ENCODE measurements at places on chromosomes 11 and 22.
A peak's percentile ranks its signal among the peaks of the same experiment; 100 is the strongest.

- H3K4me1 ChIP-seq, result no peaks in the 10 kb centered on the region
- H3K27ac ChIP-seq, result no peak overlapping the region
- H3K36me3 ChIP-seq, result no peaks in the 10 kb centered on the region
- no peaks in the 10 kb centered on the region for H3K27me3 ChIP-seq
Measured at GRCh38 chr11:33412241-33412640, 155.1 kb downstream of the HIPK3 start.

- H3K36me3 ChIP-seq, result no peaks in the 10 kb centered on the region
- H3K4me1 ChIP-seq, result no peaks in the 10 kb centered on the region
- no peak overlapping the region for H3K27ac ChIP-seq
- H3K27me3 ChIP-seq, result no peaks in the 10 kb centered on the region
- H3K4me3 ChIP-seq, result no peak overlapping the region
- DNase-seq, result no peak
Measured at GRCh38 chr22:26825960-26826935, 168.9 kb downstream of the MIAT start.

DNA sequence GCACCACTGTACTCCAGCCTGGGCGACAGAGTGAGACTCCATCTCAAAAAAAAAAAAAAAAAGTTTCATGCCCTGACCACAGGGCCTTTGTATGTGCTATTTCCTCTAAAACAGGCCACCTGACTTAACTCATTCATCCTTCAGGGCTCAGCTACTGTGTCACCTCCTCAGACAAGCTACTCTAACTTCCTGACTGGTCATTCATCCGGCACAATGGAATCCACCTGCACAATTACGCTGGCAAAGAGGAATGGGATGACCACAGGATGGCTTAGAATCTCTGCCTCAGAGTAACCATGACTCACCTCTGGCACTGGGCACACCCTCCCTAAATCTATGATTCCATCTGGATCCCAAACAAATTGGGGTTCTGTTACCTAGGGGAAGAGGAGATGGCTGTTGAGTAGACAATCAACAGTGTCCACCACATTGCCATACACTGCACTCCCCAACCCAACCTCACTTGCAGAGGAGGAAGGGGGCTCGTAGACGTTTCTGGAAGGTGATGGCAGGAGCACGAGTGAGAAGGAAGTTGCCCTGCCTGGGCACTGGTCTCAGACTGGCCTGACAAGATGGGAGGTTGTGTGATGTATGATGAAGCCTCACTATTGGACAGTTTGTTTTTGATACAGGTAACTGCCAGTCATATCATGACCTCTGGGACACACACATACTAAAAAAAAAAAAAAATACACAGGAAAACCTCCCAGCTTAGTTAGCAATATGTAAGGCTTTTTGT, 22.8 kb upstream of the HMOX1 start:
- H3K36me3 ChIP-seq, result no peaks in the 10 kb centered on the region
- no peak overlapping the region for H3K27ac ChIP-seq
- H3K27me3 ChIP-seq, result no peaks in the 10 kb centered on the region
- no peak overlapping the region for H3K4me3 ChIP-seq
- DNase-seq, result no peak
- no peaks in the 10 kb centered on the region for H3K4me1 ChIP-seq

DNA sequence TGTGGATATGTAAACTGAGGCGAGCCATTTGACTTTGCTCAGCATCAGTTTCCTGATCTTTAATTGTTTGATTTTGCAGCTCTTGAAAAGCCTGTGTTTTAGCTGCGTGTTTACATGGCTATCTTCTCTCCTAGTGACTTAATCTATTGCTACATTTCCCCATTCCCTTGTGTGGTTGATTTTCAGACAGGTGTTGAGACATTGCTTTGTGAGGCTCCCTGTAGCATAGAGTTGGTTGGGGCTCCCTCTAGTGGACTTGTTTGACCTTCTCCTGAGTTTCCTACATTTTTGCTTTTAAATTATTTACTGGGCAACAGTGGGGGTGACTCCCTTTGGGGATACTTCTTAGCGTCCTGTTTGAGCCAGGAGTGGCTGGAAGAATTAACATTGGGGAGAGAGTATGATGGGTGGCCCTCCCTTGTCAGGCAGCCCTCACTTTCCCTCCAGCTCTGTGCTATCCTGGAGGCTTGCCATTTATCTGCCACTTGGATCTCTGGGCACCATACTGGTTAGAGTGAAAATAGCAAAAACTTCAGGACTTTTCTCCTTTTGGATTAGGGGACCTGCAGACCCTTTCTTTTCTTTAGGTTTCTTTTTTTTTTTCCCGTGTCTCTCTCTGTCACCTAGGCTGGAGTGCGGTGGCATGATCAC, 9.2 kb upstream of the CBL start:
- H3K27ac ChIP-seq, result no peak overlapping the region
- peak; percentile 88 for DNase-seq
- H3K36me3 ChIP-seq, result no peaks in the 10 kb centered on the region
- H3K4me1 ChIP-seq, result no peaks in the 10 kb centered on the region
- H3K4me3 ChIP-seq, result no peak overlapping the region

- H3K4me3 ChIP-seq, result no peak overlapping the region
- DNase-seq, result no peak
- no peaks in the 10 kb centered on the region for H3K36me3 ChIP-seq
- no peaks in the 10 kb centered on the region for H3K4me1 ChIP-seq
- H3K27me3 ChIP-seq, result peaks cover 1% of the 10 kb centered on the region
Measured at GRCh38 chr11:97414801-97415200, 1025.0 kb downstream of the JRKL start.

- H3K27me3 ChIP-seq, result no peaks in the 10 kb centered on the region
- H3K36me3 ChIP-seq, result no peaks in the 10 kb centered on the region
- H3K4me1 ChIP-seq, result peaks cover 7% of the 10 kb centered on the region
- no peak overlapping the region for H3K27ac ChIP-seq
- DNase-seq, result no peak
- H3K4me3 ChIP-seq, result no peak overlapping the region
Measured at GRCh38 chr11:61745781-61746441, 6.5 kb upstream of the MYRF start.

DNA sequence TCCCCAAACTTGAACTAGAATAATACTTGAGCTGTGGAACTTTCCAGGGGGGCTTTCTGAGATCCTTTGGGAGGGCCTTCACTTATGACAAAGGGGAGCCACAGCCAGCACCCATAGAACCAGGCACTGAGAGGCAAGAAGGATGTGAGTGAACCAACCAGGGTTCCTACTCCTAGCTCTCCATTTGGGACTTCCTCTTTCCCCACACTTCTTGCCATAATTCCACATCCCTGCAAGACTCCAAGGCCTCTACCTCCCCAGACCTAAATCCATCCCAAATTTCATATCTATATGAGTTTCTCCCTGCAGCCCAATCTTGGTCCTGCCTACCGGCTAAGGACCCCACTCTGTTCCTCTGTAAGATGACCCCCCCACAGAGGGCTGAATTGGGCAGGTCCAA, 31.5 kb downstream of the NRXN2 start:
- H3K36me3 ChIP-seq, result no peaks in the 10 kb centered on the region
- DNase-seq, result no peak
- H3K4me3 ChIP-seq, result no peak overlapping the region
- no peaks in the 10 kb centered on the region for H3K4me1 ChIP-seq

DNA sequence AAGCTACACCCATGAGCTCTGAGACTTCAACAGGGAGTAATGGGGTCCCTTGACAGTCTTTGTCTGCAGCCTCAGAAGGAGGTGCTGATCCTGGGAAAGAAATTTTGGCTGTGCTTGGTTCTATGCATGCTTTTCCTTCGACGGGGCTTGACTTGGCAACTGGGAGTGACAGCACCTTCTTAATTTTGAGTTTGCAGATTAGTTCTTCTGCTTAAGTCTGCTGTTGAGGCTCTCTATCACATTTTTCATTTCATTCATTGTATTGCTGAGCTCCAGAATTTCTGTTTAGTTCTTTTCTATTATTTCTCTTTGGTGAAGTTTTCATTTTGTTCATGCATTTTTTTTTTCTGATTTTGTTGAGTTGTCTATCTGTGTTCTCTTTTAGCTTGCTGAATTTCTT, 125.6 kb downstream of the SNX19 start:
- H3K27me3 ChIP-seq, result no peaks in the 10 kb centered on the region
- DNase-seq, result no peak
- H3K4me3 ChIP-seq, result no peak overlapping the region
- no peaks in the 10 kb centered on the region for H3K4me1 ChIP-seq
- H3K27ac ChIP-seq, result no peak overlapping the region
- H3K36me3 ChIP-seq, result no peaks in the 10 kb centered on the region

GRCh38 chr11:85540635-85541205, 86.4 kb downstream of the DLG2 start:
- H3K4me1 ChIP-seq, result peaks cover 6% of the 10 kb centered on the region
- peak; percentile 67 for DNase-seq
- no peak overlapping the region for H3K4me3 ChIP-seq
- no peak overlapping the region for H3K27ac ChIP-seq
- H3K36me3 ChIP-seq, result no peaks in the 10 kb centered on the region
- H3K27me3 ChIP-seq, result no peaks in the 10 kb centered on the region

GRCh38 chr11:73584831-73585230, 13.1 kb downstream of the FAM168A start:
- DNase-seq, result no peak
- H3K27ac ChIP-seq, result no peak overlapping the region
- no peaks in the 10 kb centered on the region for H3K36me3 ChIP-seq
- H3K4me1 ChIP-seq, result no peaks in the 10 kb centered on the region
- H3K4me3 ChIP-seq, result no peak overlapping the region

DNA sequence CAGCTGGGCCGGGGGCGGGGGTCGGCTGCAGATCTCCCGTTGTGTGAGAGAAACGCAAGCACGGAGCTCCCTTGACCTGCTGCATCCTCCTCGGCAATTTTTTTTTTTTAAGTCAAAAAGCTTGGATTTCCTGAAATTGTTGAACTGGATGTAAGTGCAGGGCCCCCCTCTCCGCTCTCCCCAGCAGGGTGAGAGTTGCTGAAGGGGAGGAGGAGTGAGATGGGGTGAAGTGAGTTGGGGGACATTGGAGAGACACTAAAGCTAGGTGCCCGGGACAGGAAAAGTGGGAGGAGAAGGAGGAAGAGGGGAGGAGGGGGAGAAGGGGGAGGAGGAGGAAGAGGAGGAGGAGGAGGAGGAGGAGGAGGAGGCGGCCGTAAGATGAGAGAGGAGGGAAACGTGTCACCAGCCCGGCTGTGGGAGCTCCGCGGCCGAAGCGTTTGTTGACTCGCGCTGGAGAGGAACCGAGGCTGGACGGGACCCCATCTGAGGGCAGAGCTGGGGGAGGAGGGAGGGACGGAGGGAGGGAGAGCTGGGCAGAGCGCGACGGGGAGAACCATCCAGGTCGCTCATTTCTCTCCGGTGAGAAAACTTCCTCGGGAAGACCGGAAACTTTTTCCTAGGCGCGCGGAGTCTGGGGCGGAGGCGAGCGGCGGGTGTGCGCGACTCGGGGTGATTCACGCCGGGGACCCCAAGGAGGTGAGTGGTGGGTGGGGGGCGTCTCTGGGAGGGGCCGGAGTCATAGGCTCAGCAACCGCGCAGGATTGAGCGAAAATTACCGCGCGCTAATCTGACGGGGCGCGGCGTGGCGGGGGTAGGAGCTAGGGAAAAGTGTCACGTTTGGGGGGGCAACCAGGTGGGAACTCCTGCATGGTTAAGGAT, 80.2 kb downstream of the PRR5L start:
- H3K27me3 ChIP-seq, result peaks cover 2% of the 10 kb centered on the region
- peak overlapping the region; percentile 44 for H3K4me3 ChIP-seq
- H3K4me1 ChIP-seq, result peaks cover 3% of the 10 kb centered on the region
- peak; percentile 56 for DNase-seq

DNA sequence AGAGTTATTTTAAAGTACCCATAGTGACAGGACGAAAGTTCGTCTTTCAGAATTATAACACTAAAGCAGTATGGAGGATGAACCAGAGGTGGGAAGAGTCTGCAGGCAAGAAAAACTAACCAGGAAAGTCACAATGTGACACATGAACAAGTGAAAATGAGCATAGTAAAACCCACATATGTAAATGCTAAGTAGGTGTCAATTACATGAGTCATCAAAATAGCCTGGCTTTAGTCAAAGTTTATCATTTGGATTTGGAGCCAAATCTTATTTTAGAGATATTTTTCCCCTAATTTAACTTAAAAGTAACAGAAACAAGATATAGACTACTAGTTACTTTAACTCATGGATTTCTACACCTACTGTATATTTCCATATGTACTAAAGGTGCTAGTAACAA, 159.8 kb downstream of the GRIA4 start:
- H3K4me1 ChIP-seq, result no peaks in the 10 kb centered on the region
- no peaks in the 10 kb centered on the region for H3K27me3 ChIP-seq
- DNase-seq, result no peak
- no peaks in the 10 kb centered on the region for H3K36me3 ChIP-seq
- H3K4me3 ChIP-seq, result no peak overlapping the region
- no peak overlapping the region for H3K27ac ChIP-seq

DNA sequence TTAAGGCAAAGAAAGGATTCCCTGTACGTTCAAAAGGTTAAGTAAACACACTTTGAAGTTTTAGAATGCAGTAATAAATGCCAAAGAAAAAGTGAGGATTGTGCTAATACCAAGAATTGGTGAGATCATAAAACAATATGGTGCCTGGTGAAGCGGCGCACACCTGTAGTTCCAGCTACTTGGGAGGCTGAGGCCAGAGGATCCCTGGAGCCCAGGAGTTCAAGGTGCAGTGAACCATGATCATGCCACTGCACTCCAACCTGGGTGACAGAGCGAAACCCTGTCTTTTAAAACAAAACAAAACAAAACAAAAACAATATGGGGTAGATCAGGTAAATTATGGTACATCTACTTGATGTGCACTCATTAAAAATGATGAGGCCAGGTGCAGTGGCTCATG, 73.4 kb upstream of the APOA1 start:
- no peaks in the 10 kb centered on the region for H3K36me3 ChIP-seq
- DNase-seq, result no peak
- H3K27ac ChIP-seq, result no peak overlapping the region
- no peaks in the 10 kb centered on the region for H3K27me3 ChIP-seq
- no peaks in the 10 kb centered on the region for H3K4me1 ChIP-seq

DNA sequence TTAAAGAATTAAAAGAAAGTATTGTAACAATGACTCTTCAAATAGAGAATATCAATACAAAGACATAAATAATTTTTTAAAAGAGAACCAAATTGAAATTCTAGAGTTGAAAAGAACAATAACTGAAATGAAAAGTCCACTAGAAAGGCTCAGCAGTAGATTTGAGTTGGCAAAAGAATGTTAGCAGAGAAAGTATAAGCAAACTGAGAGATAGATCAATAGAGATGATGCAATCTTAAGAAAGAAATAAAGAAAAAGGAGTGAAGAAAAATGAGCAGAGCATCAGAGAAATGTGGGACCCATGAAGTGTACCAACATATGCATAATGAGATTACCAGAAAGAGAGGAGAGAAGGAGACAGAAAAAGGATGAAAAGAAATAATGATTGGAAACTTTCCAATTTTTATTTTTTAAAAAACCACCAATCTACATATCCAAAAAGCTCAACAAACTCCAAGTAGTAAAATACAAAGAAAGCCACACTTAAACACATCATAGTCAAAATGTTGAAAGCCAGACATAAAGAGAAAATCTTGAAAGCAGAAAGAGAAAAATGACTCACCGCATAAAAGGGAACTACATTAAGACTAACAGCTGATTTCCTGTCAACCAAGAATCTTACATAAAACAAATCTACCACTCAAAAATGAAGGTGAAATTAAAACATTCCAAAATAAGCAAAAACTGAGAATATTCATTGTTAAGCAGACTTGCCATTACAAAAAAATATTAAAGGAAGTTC, 20.9 kb downstream of the NCF4 start:
- no peak overlapping the region for H3K27ac ChIP-seq
- no peaks in the 10 kb centered on the region for H3K36me3 ChIP-seq
- H3K4me3 ChIP-seq, result no peak overlapping the region
- H3K4me1 ChIP-seq, result no peaks in the 10 kb centered on the region
- H3K27me3 ChIP-seq, result no peaks in the 10 kb centered on the region

- no peak for DNase-seq
- no peaks in the 10 kb centered on the region for H3K36me3 ChIP-seq
- H3K4me3 ChIP-seq, result no peak within 1 kb of the TSS
- peaks cover 3% of the 10 kb centered on the region for H3K27me3 ChIP-seq
- H3K4me1 ChIP-seq, result peaks cover 9% of the 10 kb centered on the region
- H3K27ac ChIP-seq, result peak within 1 kb of the TSS; percentile 2
Measured at GRCh38 chr11:827897-828192, at the start of gene CRACR2B. Gene CRACR2B, plus strand, starts transcription at chr11:827919. Its CDS starts 689 bp downstream, at chr11:828608.
